ENCODE measurements at places on chromosomes 4 and X. TPM values are rescaled to one million over a fixed set of nuclear protein-coding genes. Genes with fewer than 3 reads are reported as not detected.

DNA sequence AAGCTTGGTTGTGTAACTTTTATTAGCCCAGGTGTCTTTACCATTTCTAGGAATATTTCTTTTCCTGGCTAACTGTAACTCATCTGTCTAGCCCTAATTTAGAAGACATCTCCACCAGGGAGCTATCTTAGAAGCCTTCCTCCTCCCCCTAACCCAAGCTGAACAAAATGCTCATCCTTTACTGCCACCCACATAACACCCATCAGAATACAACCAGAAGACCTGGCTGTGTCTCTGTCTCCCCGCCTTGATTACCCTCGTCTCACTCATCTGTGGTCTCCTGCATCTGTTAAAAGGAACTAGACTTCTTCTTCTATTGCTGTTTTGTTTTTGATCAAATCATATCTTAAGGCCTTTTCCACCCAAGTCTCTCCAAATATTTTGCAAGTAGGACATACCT lies 4.8 kb upstream of the TMEM154 start:
- no peak for DNase-seq

- DNase-seq: peak; percentile 25
These were observed 6.2 kb downstream of the GK start for GRCh38 chrX:30659421-30659820.

DNA sequence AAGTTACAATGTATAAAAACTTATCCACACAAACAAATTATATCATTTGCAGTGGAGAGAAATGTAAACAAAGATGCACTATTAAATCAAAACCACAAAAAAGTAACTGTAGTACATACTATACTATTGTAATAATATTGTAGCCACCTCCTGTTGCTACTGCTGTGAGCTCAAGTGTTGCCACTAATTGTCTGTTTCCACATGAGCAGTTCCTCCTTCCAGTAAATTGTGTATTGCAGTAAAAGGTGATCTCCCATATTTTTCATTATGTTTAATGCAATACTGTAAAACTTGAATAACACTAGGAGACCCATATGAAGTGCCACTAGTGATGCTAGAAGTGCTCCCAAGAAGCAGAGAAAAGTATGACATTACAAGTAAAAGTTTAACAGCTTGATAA lies 11.7 kb downstream of the LIN54 start:
- no peak for DNase-seq

GRCh38 chrX:23854122-23854521 lies 53.6 kb downstream of the APOO start:
- no peak for DNase-seq

The GATA1 gene
- total RNA-seq: not detected

The SPANXA2 gene
- total RNA-seq: 25.7 TPM

The TMEM271 gene
- total RNA-seq: not detected

Data from Daoy (cell line).